ENCODE measurements at places on chromosomes 7 and 10.

DNA sequence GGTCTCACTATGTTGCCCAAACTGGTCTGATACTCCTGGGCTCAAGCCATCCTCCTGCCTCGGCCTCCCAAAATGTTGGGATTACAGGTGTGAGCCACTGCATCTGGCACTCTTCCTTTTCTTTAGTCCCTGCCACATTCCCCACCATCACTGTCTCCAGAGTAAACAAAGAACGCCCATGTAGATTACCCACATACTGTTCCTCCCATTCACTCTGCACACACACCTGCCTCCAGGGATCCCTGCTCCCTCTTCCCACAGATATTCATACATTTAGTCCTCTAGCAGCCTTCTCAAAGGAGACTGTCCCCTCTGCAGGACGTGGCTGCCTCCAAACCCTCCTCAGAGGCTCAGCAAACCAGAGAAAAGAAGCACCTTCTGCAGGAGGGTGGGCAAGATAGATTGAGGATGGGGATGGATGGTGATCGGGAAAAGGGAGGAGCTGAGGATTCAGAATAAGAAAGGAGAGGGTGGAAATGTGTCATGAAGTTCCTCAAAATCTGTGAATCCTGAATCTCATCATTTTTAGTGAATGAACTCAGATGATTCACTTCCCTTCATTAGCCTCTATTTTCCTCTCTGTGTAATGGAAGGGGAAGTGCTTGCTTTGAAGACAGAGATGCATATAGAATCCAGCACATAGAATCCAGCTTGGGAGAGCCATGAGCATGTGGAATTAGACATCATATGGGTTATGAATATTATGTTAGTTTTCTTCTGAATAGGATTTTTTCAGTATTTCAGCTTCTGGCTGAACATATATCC is 5.5 kb upstream of the PLAU start:
- no peak for DNase-seq

DNA sequence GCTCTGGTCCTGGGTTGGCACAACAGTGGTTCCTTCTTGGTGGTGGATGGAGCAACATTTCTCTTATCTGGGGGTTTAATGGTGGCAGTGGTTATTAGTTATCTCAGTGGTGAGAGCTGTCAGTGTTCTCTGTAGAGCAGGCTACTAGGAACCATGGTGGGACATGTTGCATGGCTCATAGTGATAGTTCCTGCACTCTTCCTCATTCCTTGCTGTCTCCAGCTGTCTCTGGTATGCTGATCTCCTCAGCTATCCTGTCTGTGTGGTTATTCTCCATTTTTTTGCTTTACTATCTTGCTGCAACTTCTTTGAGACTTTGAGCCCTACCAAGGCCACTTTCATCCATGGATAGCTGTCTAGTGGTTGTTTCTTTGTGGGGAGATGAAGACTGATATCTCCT is 44.0 kb downstream of the CCDC7 start:
- no peak for DNase-seq

DNA sequence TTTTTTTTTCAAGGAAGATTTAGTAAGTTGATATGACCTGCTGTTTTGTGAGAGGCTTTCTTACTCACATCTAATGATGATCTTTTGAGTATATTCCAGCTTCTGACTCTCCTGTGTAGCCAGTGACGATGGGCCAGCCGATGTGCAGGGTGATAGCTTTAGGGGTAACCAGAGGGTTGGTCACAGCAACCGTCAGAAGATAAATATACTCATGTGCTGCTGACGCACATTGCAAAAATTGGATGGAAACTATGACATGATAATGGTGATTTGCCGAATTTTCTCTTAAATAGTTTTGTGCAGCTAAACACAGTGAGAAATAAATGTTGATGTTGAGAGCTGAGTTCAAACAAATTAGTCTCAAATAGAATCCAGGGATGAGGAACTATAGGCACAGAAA is 29.5 kb downstream of the R3HCC1L start:
- DNase-seq, result no peak

GRCh38 chr10:49187044-49187484 is 1.1 kb downstream of the TMEM273 start:
- DNase-seq, result no peak

DNA sequence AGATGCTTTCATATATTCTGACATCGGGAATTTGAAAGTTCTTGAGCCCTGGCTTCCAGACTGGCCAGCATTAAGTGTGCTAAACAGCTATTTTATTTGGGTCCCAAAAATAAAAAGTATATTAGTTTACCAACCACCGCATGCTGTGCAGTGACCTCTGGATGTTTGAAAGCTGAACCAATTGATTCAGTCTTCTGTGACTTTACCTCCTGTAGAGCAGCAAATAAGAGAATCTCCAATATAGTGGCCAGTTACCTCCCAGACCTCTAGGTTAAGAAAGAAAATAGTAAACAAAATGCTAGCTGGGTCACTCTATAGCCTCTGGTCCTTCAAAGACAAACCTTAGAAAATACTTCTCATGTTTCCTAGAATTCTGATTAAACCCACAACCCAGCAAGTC is 424.6 kb upstream of the NFE2L3 start:
- no peak for DNase-seq

GRCh38 chr7:141158561-141158960 is 84.7 kb downstream of the TMEM178B start:
- DNase-seq, result peak; percentile 74

- DNase-seq, result no peak
Measured at GRCh38 chr10:88896372-88896993, 16.4 kb downstream of the STAMBPL1 start.

GRCh38 chr7:34260279-34260678 is 354.9 kb downstream of the BMPER start:
- DNase-seq, result peak; percentile 93

DNA sequence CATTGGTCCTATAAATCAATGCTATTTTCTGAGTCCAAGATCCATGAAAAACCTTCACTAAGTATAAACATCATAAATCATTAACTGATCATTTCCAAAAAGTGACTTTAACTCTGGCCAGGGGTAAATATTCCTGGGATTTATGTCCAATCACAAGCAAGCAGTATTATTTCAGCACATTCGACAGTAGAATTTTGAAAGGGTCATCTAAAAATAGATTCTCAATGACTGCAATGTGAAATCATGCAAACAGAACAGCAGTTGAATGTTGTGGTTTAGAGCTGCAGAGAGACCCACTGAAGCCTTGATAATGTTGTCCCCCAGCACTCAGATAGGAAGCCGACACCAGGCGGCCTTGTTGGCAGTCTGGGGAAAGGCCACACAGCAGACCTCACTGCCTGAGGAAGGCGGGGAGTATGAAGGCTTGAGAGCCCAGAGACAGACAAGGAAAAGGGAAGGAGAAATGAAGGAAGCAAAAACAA is 38.1 kb downstream of the FAM107B start:
- DNase-seq, result peak; percentile 45

DNA sequence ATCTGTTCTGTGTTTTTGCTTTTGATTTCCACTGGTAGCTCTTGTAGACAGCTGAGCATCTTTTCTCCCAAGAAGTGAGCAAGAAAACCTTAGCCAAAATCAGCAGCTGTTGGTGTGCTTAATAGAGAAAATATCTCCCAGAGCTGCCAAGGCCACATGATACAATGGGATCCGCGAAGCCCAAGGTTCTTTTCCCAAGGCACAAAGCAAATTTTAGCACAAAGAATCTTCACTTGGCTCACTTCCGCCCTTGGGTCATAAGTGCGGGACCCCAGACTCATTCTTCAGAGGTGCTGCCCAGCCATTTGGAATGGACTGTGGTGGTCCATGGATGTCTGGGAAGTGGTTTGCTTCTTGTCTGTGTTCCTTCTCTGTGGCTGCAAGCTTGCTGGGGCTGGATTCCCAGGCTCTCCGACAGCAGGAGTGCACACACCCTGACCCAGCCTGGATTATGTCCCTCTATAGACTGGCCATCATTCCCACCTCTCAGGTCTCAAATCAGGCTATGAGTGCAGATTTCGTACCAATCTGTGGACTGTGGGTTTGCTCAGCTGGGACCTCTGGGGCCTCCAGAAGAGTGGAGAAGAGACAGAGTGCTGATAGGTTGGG is 93.0 kb upstream of the TMEM72 start:
- no peak for DNase-seq

DNA sequence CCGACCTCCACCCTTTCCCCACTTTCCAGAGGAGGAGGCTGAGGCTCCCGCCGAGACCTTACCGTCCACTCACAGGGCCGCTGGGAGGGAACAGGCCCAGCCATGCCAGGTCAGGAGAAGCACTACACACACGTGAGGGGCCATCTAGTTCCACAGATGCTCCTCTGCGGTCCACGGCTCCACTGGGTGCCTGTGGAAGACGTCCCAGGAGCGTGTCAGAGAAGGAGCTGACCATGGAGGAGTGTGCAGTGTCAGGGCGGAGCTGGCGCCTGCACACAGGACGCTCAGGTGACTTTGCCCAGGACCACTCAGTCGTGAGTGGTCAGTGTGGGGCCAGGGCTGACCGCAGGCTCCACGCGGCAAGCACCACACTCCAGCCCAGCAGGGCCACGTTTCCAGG is 8.0 kb upstream of the SHH start:
- DNase-seq, result no peak

DNA sequence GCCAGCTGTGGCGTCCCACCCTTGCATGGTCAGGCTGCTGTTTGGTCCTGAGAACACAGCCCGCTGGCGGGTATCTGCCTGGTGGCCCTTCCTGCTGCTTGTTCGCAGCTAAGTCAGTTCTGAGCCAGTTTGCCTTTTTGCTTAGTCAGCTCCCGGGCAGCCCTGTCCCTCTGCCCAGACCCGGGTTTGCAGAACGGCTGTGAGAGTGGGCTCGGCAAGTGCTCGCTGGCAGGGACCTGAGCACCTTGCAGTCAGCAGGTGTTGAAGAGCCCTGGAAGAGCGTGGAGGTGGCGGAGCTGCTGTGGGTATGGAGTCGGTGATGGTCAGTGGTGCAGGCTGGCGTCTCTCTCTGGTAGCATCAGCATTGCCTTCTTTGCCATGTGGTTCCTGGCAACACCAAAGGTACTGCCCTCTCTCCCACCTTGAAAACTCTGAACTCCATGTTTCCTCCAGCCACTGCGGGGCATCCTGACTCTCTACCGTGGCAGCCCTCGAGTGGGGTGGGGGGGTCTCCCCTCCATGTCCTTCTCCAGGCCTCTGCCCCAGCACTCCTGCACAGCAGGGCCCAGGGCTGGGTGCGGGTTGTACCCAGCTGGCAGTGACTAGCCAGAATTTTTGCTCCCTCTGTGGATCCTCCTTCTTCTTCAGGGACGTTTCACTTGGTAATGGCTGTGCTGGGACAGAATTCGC is 4.6 kb downstream of the INPP5A start:
- no peak for DNase-seq

GRCh38 chr7:40604601-40605438 is 470.0 kb downstream of the SUGCT start:
- peak; percentile 14 for DNase-seq

- DNase-seq, result no peak
Measured at GRCh38 chr10:112040696-112041095, 142.9 kb downstream of the GPAM start.

DNA sequence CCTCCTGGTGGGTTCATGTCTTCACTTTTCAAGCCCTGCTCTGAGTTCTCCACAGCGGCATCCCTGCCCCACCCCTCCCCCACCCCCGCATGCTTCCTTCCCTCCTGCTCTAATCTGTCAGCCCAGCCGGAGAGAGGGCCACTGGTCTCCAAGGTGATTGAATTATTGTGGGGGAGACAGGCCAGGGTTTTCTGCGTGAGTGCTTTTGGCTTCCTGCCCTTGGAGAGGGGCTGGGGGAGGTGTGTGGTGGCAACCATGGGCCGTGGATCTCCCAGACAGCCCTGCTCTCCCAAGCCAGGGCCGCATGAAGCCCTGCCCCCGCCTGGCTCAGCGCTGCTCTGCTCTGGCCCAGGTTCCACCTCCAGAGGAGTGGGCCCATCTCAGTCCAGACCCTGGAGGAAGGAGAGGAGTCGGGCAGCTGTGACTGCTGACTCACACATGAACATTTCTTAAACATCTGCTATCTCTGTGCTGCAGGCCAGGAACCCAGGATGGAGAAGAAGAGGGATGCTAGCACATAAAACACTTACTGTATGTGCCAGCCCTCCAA is 109.9 kb downstream of the ZMIZ1 start:
- peak; percentile 84 for DNase-seq

DNA sequence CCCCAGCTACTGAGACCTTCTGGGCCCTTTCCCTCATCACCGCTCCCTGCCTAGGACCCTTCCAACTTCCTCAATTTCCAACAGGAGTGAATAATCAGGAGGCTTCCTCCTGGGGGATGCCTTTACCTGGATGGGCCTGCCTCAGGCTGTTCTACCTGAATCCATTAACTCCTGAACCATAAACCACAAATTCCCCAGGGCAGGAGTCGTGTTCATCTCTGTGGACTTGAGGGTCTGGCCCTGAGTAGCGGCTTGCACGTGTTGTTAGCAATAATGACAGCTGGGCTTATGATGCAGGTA is 105.1 kb upstream of the GPR26 start:
- no peak for DNase-seq

DNA sequence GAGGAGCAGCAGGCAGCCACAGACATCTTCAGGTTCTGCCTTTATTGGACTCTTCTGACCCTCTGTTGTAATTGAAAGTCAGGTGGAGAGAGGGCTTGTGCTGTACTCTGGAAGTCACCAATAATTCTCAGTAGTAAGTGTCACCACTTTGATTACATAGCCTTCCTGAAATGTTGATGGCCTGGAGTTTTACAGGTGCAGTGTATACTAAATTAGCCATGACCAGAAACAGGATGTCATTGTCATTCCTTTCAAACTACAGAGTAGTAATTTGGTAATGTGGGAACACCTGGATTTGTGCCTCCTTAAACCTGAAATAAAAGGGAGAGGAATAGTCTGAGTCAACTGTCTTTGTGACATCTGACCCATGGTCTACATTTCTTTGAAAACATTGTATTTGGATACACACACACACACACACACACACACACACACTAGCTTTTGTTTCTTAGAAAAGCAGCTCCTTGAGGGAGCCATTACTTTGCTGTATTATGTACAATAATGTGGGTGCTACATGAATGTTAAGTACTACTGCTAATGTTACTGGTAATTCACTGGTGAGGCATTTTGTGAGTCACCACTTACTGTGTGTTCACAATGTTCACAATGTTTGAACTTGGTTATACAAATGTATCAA is 19.6 kb downstream of the ARL4A start:
- DNase-seq, result peak; percentile 57

DNA sequence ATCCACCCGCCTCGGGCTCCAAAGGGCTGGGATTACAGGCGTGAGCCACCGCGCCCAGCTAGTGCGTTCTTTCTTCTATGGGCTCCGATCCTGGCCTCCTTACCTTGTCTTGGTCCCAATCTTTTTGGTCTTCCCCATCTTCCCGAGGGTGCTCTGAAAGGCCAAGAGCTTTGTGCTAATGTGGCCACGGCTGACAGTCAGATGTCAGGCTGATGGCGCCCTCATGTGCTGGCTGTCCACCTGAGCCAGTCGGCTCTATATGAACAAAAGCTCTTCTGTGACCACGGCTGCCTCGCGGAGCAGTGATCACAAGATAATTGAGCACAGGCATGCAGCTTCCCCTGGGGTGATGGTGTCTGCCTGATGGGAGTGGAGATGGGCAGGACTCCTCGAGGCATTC is 11.0 kb upstream of the AHCYL2 start:
- DNase-seq, result peak; percentile 30

Data from foreskin fibroblast (primary cell).